ENCODE measurements at places on chromosomes 4 and X.

DNA sequence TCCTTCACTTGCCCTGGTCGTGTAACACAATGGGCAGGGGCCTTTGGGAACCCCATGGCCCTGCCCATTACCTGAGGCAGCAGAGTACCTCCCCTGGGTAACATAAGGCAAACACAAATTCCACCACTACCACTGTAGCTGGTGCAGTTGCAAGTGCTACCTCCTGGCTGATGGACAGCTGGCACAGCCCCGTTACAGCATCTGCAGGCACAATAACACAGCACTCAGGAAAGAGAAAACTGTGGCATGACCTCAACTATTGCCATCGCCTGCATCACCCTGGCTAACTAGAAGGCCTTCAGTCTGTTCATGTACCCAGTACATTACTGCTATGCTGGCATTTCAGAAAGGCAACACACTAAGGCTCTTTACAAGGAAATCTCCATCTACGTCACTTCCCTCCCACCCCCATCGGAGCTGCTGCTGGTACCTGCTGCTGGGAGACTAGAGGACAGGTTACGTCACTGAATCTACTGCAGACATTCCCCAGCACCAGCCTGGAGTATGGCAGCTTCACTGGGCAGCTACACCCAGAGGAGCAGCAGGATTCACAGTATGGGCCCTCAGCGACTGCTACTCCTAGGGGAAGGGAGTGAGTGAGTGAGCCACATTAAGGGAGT, 39.4 kb downstream of the ARFIP1 start:
- no peak for DNase-seq

DNA sequence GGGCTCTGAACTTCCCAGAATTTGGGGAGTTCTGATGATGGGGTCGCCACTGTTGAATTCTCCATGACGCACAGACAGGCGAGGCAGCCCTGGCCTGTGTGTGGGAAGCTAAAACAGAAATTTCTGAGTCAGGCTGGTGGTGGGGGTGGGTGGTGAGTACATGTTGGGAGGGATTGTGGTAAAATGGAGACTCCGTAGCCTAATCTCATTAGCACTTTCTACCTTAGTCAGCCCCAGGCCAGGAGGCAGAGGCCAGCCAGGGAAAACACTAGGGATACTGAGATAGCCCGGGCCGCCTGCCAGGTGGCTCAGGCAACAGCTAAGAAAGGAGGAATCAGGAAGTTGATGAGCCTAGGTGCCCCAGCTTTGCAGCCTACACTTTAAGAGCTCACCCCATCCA, 39.3 kb upstream of the NHSL2 start:
- DNase-seq = no peak

DNA sequence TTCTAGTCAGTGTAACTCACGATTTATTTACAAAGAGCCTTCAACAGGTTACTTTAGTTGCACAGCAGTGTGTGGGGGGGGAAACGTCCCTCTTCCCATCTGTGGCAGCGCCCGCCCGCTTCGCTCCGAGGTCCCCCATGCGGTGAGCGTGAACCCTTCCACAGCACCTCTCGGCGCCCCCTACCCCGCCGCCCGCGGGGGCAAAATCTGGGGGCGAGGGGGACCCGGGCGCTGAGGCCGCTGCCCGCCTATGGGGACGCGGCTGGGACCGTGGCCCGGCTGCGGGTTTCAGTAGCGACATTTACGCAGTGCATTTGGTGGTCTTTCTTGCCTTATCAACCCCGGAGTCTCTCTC, 6.4 kb downstream of the NKX6-1 start:
- DNase-seq = no peak

DNA sequence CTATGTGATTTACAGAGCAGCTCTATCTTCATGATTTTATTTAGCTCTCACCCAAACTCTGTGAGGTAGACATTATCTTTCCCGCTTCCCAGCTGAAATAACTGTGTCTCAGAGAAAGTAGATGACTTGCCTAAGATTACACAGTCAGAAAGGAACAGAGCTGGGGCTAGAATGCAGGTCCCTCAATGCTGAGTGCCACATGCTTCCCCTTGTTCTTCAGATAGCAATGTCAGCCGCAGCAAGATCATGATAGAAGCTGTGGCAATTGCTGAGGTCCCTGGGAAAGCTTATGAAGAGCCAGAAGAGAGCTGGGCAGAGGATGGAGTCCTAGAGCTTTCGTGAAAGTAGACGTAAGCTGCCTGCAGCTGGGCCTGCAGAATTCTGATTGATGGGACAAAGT, 11.1 kb upstream of the GABRE start:
- DNase-seq = no peak

- DNase-seq = no peak
Measured at GRCh38 chr4:168623484-168623883, 126.6 kb downstream of the PALLD start.

DNA sequence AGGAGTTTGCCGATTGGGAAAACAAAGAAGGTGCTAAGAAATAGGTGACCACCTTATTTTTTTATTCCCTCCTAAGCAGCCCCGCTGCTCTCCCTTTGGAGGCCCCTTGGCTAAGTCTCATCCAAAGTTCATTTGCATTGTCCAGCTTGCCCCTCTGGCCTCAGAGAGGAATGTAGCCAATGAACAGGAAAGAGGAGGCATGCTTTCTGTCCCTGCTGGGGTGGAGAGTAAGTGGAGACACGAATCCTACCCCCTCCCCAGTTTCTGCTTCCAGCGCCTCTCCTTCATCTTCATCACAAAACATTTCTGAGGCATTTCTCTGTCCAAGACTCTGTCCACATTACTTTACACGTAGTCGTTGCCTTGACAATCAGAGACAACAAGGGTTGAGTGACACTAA, 38.7 kb downstream of the NLGN3 start:
- no peak for DNase-seq

DNA sequence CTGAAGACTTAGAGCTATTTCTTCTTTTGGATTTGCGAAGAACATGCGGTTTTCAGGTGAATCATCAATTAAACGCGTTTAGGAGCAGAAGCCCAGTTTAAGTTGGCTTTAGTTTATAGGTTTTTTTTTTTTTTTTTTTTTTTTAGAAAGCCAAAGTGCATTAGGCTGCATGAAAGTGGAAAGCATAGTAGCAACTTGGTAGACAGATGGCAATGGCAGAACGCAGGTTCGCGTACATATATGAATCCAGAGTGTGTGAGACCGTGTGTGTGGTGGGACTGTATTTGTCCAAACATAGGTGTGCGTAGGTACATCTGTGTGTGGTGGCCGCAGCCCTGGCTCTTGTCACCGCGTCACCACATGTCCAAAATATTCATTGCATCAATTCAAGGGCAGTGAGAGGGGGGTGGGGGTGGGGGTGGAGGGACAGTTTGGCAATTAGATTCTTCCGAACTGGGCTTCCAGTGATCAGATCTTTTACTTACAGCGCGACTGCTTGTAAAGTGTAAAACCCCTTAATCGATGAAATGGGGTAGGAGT, 901 bp downstream of the JADE1 start:
- DNase-seq = no peak

- DNase-seq = peak; percentile 53
Measured at GRCh38 chr4:76198411-76199237, 15.0 kb downstream of the SCARB2 start.

Measured in fibroblast of the conjunctiva (primary cell).